ENCODE measurements at places on chromosomes 5 and 9. TPM values are rescaled to one million over a fixed set of nuclear protein-coding genes. Genes with fewer than 3 reads are reported as not detected.

Gene FBP2
- not detected for total RNA-seq

Gene PCDHB6
- total RNA-seq, result 0.94 TPM

Gene LRRC70
- total RNA-seq, result 13.9 TPM

Gene SNCAIP
- total RNA-seq, result 7.0 TPM

Gene HTR4
- total RNA-seq, result not detected

Gene SLC25A48
- 0.94 TPM for total RNA-seq

Gene SYK
- total RNA-seq, result 19.2 TPM

Gene HAVCR2
- total RNA-seq, result 31.3 TPM

Gene CARD9
- 4.2 TPM for total RNA-seq

Gene RARS1
- total RNA-seq, result 62.2 TPM

Gene ATP6V1G1
- 132 TPM for total RNA-seq

Gene NEUROG1
- total RNA-seq, result not detected

Gene MARCOL
- total RNA-seq, result not detected

Gene CXCL14
- total RNA-seq, result 76.2 TPM
